ENCODE measurements at places on chromosomes 5 and 9. TPM values are rescaled to one million over a fixed set of nuclear protein-coding genes. Genes with fewer than 3 reads are reported as not detected.

Gene TRAF2
- 25.4 TPM for total RNA-seq

Gene IL5
- not detected for total RNA-seq

Gene CENPP
- total RNA-seq = 8.3 TPM

Gene ELOVL7
- total RNA-seq = 0.69 TPM

Gene IFNK
- not detected for total RNA-seq

Gene TMC1
- not detected for total RNA-seq

Gene COL15A1
- 0.04 TPM for total RNA-seq

Gene LEAP2
- total RNA-seq = not detected

Gene PIK3R1
- total RNA-seq = 1.7 TPM

DNA sequence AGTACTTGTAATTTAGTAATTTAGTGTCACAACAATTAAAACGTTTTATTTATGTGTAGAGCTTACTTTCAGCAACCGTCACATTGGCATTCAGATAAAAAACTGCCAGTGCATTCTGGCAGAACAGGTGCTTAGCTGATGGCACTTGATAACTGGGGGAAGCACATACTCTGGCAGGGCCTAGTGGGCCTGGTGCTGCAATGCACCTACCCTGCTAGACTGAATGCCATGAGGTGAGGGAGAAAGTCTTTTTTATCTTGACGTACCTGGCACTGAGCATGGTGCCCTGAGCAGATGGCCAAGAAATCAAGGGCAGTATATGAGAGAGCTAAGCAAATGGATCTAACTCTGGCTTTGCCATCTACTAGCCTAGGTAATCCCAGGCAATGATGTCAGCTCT, 280.6 kb upstream of the EFNA5 start:
- DNase-seq = no peak

GRCh38 chr9:115443890-115444289, 325.9 kb upstream of the TNC start:
- DNase-seq = no peak

GRCh38 chr5:65247594-65247993, 234.1 kb downstream of the ADAMTS6 start:
- no peak for DNase-seq

GRCh38 chr5:157721159-157721558, 10.1 kb upstream of the THG1L start:
- DNase-seq = no peak

- DNase-seq = no peak
These were observed 2.5 kb upstream of the SLC25A48 start for GRCh38 chr5:135831851-135832555.

GRCh38 chr5:172791726-172792445, 20.9 kb upstream of the DUSP1 start:
- no peak for DNase-seq

- DNase-seq = no peak
These were observed 25.1 kb downstream of the NUTM2F start for GRCh38 chr9:94303321-94303720.

- peak; percentile 90 for DNase-seq
These were observed 2.8 kb downstream of the PDLIM7 start for GRCh38 chr5:177494346-177495195.

- peak; percentile 9 for DNase-seq
These were observed 57.0 kb downstream of the TRPC7 start for GRCh38 chr5:136308212-136308795.

GRCh38 chr5:1479581-1480188, 34.4 kb upstream of the SLC6A3 start:
- peak; percentile 35 for DNase-seq

DNA sequence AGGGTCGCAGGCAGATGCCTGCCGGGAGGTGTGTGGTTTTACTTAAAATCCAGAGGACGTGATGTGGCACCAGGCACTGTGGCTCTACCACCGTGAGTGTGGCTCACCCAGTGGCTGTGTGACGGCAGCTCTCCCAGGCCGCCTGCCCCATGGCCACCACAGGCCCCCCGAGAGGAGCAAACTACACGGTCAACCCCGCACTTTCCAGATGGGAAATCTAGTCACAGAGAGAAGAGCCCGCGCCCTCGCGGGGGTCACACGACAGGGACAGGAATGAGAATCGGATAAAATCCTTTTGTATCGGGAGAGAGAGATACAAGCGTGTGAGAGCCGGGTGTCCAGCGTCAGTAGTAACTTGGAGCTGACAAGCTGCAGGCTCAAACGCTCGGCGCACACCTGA, 24.4 kb downstream of the TERT start:
- no peak for DNase-seq

GRCh38 chr5:180601591-180602480, 10.5 kb upstream of the SCGB3A1 start:
- no peak for DNase-seq

GRCh38 chr5:142720641-142721271, 34.9 kb upstream of the FGF1 start:
- DNase-seq = peak; percentile 79

DNA sequence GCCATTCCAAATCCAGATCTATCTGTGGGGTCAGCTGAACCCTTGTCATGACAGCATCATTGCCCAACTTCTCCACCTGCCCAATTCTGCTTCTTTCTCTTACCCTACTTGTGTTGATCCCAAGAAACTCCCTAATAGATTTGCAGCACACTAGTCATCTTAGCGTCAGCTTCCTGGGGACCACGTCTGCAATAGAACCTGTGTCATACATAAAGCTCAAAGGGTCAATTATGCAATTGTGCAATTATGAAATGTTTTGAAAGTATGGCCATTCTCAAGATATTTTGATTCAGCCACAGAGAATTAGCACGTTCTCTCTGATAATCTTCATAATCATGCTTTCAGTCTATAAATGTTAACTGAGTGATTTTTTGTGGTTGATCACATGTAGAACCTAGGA, 87.4 kb upstream of the PAPPA start:
- peak; percentile 1 for DNase-seq

GRCh38 chr9:131774636-131775035, 34.8 kb upstream of the RAPGEF1 start:
- DNase-seq = no peak

- DNase-seq = no peak
These were observed 83.0 kb downstream of the GABBR2 start for GRCh38 chr9:98625728-98626127.

DNA sequence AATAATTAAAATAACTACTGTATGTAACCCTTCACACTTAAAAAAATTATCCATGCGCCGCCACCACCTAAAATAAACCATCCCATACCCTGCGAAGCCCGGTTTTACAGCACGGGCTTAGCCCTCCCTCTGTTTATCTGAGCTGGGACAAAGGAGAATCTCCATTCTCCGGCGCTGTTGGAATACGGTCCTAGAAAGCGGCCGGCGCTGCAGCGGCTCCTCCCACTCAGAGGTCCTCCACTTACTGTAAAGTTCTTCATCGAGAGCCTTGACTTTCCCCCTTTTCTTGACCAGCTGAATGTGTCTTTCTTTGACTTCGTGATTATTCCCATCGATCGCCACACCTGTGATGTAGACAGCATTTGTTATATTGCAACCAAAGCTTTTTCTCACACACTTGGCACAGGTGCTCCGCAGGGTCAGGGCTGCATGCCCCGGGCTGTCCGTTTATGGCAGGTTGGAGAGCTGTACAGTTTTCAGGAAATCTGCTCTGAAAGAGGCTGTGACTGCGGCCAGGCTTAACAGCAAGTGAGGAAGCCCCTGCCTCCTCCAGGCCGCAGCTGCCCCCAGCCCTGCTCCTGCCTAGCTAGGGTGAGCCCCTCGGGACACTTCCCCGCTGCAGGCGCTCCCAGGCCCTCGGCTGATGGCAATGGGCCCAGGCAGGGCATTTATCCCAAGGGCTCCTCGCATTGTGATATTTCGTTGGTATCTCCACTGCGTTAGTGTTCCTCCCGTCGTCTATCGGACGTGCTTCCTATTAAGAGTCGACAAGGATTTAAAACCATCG, 16.7 kb downstream of the GFPT2 start:
- no peak for DNase-seq

DNA sequence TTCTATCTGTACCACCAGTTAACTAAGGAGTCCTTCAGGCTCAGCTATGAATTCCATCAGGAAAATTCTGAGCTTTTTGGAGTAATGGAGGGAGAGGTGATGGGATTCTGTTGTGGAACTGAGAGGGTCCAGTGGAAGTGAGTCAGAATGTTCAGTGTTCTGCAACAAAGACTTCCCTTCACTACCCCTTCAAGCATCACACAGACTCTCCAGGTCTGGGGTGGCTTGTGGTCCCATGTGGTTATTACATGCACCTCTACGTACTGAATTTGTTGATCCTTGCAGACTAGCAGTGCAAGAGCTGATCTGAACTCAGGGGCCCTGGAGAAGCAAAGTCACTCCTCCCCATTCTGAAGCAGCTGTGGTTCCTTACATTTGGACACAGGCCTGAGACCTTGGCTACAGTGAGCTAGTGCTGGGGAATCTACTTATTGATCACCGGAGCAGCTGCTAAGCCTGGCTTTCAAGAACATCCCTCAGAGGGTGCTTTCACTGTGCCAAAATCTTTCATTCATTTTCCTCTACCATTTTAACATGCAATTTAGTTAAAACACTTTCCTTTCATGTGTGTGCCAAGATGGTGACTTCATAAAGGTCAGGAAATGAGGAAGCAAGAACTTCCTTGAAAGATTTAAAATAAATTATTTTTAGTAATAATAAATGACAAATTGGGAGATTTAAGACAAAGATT, 75.0 kb upstream of the TNC start:
- no peak for DNase-seq

DNA sequence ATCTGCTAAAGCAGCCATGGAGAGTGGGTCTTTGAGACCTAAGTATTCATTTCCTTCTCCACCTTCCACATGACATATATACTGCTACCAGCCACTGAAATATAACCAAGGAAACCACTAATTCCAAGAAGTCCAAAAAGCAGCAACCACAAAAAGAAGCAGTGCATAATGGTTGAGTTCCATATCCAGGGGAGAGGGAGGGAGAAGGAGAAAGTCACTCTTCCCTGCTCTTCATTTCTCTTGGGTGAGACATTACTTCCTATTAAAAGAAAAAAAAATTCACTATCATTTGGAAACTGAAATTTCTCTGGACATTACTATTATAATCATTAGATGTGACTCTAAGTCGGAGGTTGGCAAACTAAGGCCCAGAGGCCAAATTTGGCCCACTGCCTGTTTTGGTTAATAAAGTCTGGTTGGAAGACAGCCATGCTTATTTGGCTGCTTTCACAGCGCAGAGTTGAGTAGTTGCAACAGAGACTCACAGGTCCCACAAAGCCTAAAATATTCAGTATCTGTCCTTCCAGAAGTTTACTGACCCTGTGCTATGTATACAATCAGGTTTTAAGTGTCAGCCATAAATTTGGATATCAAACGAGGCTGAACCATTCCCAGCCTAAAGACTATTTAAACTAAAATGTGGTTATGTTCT, 168.6 kb downstream of the MPDZ start:
- no peak for DNase-seq

DNA sequence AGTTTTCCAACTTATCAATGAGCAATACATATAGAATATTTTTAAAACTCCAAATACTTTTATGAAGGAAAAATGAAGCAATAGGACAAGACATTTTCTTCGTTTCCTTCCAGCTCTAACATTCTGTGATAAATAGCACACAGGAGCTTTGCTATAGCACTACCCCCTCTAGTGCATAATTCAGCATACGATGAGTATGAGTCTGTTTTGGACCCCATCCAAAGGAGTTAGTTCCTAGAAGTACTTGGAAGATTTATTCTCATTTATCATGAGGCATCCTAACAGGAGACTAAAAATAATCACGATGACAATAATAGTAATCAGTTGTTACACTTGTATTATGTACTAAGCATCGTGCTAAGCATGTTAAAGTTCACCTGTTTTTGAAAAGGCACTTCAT, 1061.3 kb upstream of the DMAC1 start:
- DNase-seq = no peak

GRCh38 chr5:57887851-57888621, 405.4 kb upstream of the ACTBL2 start:
- DNase-seq = peak; percentile 69

GRCh38 chr9:80223897-80224296, 652.1 kb downstream of the TLE4 start:
- DNase-seq = no peak

GRCh38 chr5:13303445-13303844, 641.0 kb downstream of the DNAH5 start:
- DNase-seq = no peak

DNA sequence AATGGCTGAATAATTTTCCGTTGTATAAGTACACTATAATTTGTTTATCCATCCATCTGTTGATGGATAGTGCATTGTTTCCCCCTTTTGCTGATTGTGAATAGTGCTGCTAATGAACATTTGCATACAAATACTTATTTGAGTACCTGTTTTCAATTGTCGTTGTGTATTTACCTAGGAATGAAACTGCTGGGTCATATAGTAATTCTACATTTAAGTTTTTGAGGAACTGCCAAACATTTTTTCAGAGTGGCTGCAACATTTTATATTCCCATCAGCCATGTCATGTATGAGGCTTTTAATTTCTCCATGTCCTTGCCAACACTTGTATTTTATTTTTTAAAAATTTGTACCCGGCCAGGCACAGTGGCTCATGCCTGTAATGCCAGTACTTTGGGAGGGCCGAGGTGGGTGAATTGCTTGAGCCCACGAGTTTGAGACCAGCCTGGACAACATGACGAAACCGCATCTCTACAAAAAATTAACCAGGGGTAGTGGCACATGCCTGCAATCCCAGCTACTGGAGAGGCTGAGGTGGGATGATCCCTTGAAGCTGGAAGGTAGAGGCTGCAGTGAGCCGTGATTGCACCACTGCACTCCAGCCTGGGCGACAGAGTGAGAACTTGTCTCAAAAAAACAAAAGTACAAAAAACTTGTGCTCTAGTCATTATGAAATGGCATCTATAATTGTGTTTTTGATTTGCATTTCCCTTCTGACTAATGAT, 2.2 kb upstream of the ANXA6 start:
- DNase-seq = no peak

- DNase-seq = no peak
These were observed 67.5 kb downstream of the SPEF2 start for GRCh38 chr5:35685161-35685560.

- no peak for DNase-seq
These were observed 88.0 kb downstream of the SEMA6A start for GRCh38 chr5:116486588-116486987.

- DNase-seq = no peak
These were observed 112.2 kb upstream of the ZNF608 start for GRCh38 chr5:124858612-124859011.

DNA sequence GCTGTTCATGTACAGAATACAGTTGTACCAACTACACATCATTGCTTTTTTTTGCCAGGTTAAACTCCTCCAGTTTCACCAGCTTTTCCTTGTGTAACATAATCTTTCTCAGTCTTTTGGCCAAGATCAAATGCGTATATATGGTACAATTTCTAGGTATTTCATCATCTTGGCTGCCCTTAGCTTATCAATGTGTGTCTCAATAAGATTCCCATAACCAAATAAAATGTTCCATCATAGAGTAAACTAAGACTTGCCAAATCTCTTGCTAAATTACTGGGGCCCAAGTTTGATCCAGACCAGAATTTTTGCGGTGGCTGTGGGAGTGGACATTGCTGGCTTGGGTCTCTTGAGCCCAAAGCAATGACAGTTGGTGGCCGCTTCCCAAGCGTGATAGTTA, 24.3 kb upstream of the ERBIN start:
- no peak for DNase-seq

DNA sequence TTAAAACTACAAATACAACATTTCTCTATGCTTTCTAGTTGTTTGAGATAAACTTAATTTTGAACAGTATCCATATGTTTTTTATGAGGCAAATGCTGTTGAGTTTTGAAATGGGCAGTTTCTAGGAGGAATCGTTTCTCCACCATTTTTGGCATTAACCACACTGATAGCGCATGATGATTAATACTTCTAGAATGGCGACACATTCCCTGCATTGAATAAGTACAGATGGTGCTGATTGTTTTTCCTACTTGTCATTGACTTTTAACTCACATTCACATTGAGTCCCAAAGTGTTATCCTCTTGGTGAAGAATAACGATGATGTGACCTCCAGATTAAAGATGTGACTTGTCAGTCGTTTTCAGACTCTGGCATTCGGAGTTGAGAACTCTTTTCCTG, 6.5 kb upstream of the CCDC192 start:
- DNase-seq = peak; percentile 5
